ENCODE measurements at places on chromosomes 12 and 14. TPM values are rescaled to one million over a fixed set of nuclear protein-coding genes. Genes with fewer than 3 reads are reported as not detected.
A peak's percentile ranks its signal among the peaks of the same experiment; 100 is the strongest.

- no peak for DNase-seq
Measured at GRCh38 chr12:110590806-110591326, 7.7 kb upstream of the PPTC7 start.

The FGF23 gene
- not detected for total RNA-seq

DNA sequence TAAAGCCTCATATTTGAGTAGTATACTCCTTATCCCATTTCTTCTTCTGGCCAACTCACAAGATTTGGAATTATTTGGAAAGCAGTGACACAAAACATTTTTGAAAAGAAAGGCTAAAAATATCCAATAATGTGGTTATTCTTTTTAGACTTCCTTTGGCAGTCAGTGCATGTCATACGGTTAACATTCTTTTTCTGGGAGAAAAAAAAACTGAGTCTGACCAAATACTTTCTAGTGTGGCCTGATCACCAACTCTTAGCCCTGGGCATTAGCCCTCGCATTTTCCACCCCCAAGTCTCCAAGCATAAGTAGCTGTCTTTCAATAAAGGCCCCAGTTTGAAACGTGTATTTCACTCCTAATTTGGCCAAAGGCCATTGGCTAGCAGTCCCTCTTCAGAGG lies 5.9 kb downstream of the RASSF3 start:
- no peak for DNase-seq

- DNase-seq, result no peak
Measured at GRCh38 chr12:17286874-17287273, 680.9 kb upstream of the LMO3 start.

The ADAMTS20 gene
- total RNA-seq, result not detected

GRCh38 chr14:39422243-39422642 lies 10.0 kb downstream of the FBXO33 start:
- DNase-seq, result no peak

GRCh38 chr12:127078577-127079350 lies 1188.2 kb upstream of the TMEM132C start:
- no peak for DNase-seq

The MMP19 gene
- 8.4 TPM for total RNA-seq

GRCh38 chr14:68349900-68350629 lies 442.8 kb downstream of the ZFP36L1 start:
- DNase-seq, result peak; percentile 77

GRCh38 chr14:99252940-99253868 lies 18.8 kb downstream of the BCL11B start:
- peak; percentile 71 for DNase-seq

- no peak for DNase-seq
Measured at GRCh38 chr14:103890821-103891666, 37.2 kb upstream of the TDRD9 start.

- DNase-seq, result no peak
Measured at GRCh38 chr12:101885912-101886561, 8.7 kb downstream of the DRAM1 start.

The GNB3 gene
- 0.71 TPM for total RNA-seq

GRCh38 chr14:21902561-21903181 lies 229.1 kb upstream of the OR4E1 start:
- DNase-seq, result peak; percentile 17

The KRT72 gene
- total RNA-seq, result not detected

DNA sequence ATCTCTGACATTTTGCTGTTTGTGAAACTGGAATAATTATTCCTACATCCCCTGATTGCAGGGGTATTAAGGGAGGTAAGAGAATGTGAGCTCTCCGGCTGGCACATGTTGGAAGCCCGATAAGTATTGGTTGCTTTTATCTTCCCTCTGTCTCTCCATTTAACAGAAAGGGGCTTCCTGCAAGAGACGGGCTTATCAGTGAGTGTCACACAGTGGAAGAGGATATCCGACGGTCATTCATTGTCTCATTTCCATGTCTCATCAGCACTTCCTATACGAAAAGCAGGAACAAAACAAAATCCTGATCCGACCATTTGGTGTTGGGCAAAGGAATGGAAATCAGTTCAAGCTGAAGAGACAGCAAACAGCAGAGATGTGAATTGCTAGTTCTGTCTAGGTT lies 10.7 kb downstream of the DYRK4 start:
- DNase-seq, result no peak

The RAB15 gene
- 13.8 TPM for total RNA-seq

- no peak for DNase-seq
Measured at GRCh38 chr12:76303365-76303764, 44.9 kb downstream of the BBS10 start.

GRCh38 chr14:99387880-99388279 lies 92.8 kb downstream of the SETD3 start:
- no peak for DNase-seq

GRCh38 chr12:32332446-32332845 lies 66.9 kb upstream of the FGD4 start:
- no peak for DNase-seq

The HPD gene
- not detected for total RNA-seq
